ENCODE measurements at places on chromosomes 5 and 9.

- no peak for DNase-seq
These were observed 26.2 kb downstream of the PTCD2 start for GRCh38 chr5:72346398-72346797.

GRCh38 chr5:172342918-172343317, 59.4 kb upstream of the UBTD2 start:
- DNase-seq = no peak

GRCh38 chr5:62001640-62002039, 304.4 kb upstream of the KIF2A start:
- DNase-seq = no peak

GRCh38 chr5:149944666-149945065, at the start of gene PDE6A:
PDE6A (minus strand) TSS chr5:149944793; CDS start chr5:149944673, 120 bp downstream.
- DNase-seq = no peak

DNA sequence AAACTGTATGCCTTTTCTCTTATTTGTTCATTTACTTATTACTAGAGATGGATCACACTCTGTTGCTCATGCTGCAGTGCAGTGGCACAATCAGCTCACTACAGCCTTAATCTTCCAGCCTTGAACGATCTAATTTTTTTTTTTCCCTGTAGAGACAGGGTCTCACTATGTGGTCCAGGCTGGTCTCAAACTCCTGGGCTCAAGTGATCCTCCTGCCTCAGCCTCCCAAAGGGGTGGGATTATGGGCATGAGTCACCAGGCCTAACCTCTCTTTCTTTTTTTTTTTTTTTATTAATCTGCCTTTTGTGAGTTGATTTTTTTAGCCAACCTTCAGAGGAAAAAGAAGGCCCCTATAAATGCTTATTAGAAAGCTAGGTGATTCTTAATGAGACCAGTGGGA, 303.0 kb downstream of the FBXL17 start:
- no peak for DNase-seq

DNA sequence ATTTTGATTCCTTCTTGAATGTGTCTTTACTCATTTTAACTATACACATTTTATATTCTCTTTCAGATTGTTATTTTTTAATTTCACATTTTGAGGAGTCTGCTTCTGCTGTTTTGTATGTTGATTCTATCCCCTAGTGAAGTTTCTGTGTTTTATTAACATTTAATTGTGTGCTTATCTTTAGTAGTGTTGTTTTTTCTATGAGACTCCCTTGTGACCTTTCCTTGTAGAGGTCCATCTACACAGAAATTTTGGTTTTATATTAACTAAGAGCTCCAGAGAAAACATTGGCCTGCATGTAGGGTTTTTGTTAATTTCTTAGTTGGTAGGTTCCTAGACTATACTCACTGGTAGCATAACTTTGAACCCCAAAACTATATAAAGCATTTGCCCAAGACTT, 35.4 kb upstream of the IL13 start:
- DNase-seq = no peak

DNA sequence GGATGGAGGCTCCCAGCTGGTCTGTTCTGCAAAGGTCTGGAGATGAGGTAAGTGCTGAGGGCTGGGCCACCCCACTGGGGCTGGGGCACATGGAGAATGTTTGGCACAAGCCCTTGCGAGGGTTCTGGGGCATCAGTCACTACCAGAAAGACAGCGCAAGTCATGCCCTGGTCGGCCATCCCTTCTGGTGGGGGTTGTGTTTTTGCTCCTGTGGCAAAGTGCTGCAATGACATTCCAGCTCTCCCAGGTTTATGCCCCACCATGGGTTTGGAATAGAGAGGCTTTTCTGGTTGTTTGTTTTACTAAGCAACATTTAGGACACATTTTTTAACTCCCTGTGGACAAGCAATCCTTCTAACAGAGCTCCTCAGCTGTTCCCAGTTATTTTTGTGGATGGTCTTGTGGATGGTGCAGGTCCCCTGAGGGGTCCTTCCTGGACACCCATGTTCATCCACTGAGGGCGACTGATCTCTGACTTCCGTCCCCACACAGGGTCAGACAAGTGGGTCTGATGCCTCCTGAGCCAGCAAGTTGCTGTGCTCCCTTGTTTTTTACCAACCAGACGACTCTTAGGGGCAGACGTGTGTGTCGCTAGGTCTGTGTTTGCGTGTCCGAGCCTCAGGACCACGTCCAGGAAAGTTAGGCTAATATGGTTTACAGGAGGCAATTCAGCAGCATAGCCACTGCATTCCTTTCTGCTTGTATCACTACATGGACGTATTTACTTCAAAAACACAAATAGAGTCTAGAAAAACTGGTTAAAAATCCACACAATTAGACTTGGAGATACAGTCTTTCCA, 64.9 kb upstream of the ECM2 start:
- DNase-seq = no peak

DNA sequence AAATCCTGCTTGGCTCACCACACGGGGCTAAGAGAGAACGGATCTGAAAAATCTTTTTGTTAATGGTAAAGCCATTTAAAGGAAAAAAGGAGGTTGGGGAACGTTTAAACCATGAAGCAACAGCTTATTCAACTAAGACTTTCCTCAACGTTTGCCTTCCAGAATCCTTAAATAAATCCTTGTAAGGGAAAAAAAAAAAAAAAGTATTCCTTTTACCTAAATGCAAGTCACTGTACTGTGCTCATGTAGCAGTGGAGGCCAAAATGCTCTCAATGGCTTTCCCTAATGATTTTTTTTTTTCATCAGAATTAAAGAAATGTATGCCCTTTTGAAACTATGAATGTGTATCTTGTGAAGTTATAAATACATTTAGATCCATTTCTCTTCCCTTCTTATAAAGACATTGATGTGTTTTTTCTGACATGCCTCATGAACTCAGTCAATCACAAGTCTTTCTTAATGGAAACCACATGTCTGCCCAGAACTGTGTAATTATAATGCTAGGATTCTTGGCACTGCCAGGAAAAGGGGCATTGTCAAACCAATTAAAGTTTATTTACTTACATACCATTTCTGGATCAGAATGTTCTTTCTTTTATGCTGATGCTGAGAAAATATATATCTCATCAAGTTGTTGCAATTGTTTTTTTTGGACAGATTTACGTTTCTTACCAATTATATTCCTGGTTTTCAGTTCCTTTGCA, 107.5 kb downstream of the EBF1 start:
- no peak for DNase-seq

- no peak for DNase-seq
These were observed 65.3 kb downstream of the NDST1 start for GRCh38 chr5:150573216-150573615.

DNA sequence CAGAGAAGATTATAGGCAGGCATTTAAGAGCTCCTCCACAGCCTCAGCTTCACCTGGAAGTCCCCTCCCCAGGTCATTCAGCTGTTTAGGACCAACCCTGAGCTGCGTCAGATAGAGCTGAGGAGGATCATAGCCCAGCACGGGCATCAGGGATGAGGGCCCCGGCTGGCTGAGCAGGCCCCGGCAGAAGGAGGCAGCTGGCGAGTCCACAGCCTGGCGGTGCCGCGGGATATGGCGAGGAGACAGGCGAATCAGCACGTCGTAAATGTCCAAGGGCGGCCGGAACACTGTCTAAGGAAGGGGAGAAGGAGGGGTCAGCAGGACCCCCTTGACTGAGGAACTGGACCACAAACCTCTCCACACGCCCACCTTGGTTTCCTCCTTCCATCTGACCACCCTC, 10.6 kb downstream of the NOL6 start:
- no peak for DNase-seq

GRCh38 chr5:127377651-127378050, 87.1 kb downstream of the MEGF10 start:
- no peak for DNase-seq

GRCh38 chr5:98997000-98997399, 68.2 kb upstream of the CHD1 start:
- no peak for DNase-seq

DNA sequence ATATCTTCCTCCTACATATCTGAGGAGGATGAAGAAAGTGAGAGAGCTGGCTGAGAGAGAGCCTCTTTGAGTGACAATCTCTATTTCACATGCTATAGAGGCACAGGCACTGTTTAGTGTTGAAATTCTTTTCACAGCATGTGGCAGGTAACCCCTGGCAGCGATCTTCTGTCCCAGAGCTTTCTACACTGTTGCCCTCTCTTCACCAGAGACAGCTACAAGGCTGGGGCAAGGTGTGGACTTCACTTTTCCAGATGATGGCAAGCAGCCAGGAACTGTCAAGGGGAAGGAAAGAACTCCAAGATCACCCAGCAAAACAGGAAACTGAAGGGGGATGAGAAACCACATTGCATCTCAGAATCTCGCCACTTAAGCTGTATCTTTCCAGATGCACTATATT, 205.2 kb downstream of the CAAP1 start:
- no peak for DNase-seq

- DNase-seq = no peak
These were observed 24.0 kb upstream of the GRHPR start for GRCh38 chr9:37398464-37399025.

- DNase-seq = no peak
These were observed 32.5 kb upstream of the ERBIN start for GRCh38 chr5:65893749-65894430.

DNA sequence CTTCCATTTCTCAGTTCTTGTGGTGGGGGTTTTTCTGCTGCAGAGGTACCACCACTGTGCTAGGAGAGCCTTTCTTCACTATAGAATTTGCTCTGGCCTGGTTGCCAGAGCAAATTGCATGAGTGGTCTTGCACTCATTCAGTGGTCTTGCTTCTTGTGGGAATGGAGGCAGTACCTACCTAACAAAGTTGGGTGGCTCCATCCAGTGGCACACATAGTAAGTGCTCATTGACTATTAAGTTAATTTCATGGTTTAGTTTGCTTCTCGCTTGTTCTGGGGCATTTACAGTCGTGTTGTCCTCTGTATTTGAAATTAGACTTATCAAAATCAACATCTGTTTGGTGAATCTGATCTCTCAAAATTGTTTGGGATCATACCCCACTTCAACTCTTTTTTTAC, 23.0 kb downstream of the SLC28A3 start:
- no peak for DNase-seq

- no peak for DNase-seq
These were observed 119.0 kb downstream of the FBXL7 start for GRCh38 chr5:15618938-15619337.

DNA sequence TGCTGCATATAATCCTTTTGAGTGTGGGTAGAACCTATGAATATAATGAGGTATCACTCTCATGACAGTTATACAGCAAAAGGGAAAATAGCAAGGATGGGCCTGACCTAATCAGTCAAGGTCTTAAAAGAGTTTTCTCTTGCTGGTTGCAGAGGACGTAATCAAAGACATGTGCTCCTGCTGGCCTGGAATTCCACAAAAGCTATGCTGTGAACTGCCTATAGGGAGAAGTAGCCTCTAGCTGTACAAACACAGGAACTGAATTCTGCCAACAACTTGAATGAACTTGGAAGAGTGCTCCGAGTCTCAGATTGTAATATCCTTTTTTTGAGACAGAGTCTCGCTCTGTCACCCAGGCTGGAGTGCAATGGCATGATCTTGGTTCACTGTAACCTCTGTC, 195.6 kb downstream of the PLK2 start:
- DNase-seq = no peak

DNA sequence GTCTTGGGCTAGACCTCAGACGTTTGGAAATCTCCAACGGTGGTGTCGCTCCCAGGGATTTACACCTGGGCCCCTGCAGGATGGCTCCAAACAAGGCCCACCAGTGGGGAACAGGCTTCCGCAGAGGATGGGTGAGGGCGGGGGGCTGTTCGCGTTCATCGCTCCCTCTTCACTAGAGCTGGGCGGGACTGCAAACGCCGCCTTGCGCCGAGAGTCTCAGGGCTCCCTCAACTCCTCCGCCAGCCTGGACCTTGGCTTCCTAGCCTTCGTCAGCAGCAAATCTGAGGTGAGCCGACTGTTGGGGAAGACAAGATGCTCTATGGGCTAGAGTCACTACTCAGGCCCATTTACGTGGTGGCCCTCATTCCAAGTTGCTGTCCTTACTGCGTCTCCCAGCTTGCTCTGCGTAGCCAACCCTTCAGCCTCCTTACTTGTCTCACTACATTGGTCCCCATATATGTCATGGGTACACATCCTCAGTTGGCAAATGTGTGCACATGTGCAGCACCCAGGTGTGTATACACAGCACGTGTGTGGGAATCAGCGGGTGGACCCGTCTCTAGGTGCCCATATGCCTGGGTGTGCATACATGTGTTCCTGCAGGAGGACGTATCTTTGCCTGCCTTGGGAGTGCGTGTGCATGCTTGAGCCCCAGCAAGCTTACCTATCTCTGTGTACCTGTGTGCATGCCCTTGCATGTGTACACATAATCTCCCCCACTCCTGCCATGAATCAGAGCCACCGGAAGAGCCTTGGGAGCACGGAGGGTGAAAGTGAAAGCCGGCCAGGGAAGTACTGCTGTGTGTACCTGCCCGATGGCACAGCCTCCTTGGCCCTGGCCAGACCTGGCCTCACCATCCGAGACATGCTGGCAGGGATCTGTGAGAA, 10.5 kb downstream of the RGS14 start:
- no peak for DNase-seq

DNA sequence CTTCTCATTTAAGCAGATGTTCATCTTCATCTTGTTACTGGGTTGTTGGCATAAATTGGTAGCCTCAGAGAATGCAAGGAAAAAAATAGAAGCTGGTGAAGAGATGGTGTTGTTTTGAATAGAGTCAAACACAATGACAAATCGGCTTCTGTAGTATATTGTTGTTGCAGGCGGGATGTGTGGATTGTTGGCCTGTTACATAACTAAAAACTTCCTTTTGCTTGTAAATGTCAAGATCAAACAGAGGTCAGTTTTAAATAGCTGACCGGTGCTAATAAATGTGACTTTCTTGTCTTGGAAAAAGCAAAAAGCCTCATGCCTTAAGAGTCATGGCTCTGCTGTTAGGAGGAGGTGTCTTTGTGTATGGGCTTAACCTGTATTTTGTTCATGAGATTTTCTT, 59.2 kb downstream of the CCDC192 start:
- DNase-seq = no peak

DNA sequence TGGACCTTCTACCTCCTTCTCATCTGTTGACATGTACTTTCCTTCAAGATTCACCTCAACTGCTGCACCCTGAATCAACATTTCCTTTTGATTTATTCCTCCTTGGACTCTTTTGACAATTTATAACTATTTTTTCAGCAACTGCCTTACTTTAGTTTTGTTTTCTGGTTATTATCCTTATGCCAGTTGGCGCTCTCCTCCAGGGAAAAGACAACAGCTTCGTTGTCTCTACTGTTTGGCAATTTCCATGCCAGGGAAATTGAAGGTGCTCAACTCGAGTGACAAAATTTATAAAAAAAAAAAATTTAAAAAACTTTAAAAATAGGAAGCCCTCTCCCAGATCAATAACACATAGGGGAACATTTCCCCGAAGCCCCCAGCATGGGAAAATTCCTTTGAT, 549.2 kb upstream of the DMAC1 start:
- no peak for DNase-seq
